ENCODE measurements at places on chromosomes 7 and 10.

- no peak for DNase-seq
Measured at GRCh38 chr10:104485632-104486031, 132.0 kb downstream of the CFAP58 start.

DNA sequence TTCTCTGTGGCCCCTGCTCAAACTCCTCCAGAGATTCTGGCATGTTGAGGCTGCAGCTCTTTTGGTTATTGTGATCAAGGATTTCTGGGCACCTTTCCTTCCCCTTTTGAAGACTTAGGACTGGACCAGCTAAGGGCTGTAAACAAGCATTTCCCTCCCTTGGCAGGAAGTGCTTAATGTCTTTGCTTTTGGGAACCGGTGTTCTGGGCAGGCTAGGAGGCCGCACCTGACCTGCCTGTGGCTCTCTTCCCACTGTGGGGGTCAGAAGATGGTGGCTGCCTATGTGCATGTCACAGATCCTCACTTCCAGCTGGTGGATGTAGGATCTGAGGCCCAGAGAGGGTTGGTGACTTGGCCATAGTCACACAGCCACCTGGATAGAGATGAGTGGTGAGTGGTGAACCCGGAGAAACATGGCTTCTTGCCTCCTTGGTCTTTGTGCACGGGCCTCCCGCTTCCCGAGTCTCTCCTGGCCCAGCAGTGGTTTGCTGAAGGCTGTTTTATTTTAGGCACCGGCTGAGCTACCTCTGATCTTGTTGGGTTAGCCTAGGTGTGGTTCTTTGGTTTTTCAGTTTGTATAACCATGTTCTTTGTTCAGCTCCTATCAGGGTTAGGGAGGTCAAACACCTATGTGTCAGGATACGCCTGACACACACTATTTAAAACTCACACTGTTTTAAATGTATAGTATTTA lies 82.0 kb downstream of the GRK5 start:
- DNase-seq = no peak

DNA sequence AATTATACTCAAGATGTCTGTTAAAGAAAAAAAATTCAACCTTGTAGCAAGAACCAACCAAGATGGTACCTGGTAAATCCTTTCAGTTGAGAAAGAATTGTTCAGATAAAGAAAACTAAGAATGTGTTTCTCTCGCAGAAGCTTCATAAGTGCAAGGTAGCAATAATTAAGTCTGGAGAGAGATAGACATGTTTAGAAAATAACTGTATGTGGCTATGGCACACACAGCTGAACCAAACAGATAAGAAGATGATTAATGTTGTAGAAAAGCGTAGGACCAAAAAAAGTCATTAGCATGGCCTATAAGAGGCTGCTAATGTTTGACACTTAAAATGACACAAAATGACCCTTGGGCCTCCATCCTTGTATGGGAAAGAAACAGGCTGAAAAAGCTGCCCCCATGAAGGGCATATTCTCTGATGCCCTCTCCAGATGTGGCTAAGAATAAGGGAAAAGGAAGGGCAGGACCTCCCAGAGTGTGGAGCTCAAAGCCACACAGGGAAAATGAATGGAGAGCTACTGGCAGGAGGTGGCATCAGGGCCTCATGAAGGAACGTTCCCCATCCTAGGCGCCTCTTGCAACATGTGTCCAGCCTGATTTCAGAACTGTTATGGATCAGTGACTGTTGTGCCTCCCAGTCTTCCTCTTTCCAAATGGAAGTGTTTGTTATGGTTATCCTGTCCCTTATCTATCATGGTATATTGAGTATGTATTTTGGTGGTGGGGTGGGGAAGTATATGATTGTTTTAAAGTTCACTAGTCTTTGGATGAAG lies 30.7 kb downstream of the TLL2 start:
- DNase-seq = no peak

DNA sequence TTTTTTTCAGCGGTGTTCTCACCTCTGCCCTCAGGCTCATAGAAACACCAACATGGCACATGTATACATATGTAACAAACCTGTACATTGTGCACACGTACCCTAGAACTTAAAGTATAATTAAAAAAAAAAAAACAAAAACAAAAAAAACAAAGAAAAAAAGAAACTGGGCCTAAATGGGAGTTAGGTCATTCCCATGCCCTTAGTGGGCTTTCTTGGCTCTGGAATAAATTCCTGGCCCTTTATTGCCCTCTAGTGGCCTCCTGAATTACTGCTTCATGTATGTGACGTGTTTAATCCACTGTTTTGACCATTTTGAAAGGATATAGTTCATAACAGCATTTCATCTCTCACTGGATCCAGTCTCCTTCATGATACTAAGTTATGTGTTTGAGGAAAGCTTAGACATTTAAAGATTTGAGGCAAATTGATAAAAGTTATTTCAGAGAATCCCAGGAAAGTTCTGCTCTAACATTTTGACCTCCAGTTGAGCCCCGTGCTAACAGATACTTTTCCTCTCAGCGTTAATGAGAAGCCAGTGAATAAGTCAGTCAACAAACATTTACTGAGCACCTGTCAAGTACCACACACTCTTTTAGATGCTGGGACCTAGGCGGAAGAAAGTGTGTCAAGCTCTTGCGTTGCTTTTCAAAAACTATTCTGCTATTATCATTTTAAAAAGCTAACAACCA lies 54.7 kb upstream of the SYPL1 start:
- DNase-seq = no peak

- no peak for DNase-seq
Measured at GRCh38 chr10:98172495-98172894, 38.0 kb downstream of the R3HCC1L start.

GRCh38 chr10:115082506-115082905 lies 10.7 kb upstream of the ATRNL1 start:
- no peak for DNase-seq

Measured in activated CD4-positive, CD25-positive, alpha-beta regulatory T cell treated with anti-CD3 and anti-CD28 coated beads, Interleukin-2, amount 50 U/mL, for 16 hours (primary cell).